ENCODE measurements at places on chromosomes 5 and 9.

GRCh38 chr5:32586276-32586599 lies 881 bp downstream of the SUB1 start:
- no peak for DNase-seq

GRCh38 chr5:4419281-4419680 lies 720.8 kb upstream of the ADAMTS16 start:
- DNase-seq, result no peak

- no peak for DNase-seq
These were observed 37.1 kb downstream of the LAMC3 start for GRCh38 chr9:131046093-131046380.

- no peak for DNase-seq
These were observed 45.8 kb downstream of the PCDHGC5 start for GRCh38 chr5:141534492-141535213.

- DNase-seq, result no peak
These were observed 155.5 kb upstream of the EPB41L4A start for GRCh38 chr5:112574536-112574935.

DNA sequence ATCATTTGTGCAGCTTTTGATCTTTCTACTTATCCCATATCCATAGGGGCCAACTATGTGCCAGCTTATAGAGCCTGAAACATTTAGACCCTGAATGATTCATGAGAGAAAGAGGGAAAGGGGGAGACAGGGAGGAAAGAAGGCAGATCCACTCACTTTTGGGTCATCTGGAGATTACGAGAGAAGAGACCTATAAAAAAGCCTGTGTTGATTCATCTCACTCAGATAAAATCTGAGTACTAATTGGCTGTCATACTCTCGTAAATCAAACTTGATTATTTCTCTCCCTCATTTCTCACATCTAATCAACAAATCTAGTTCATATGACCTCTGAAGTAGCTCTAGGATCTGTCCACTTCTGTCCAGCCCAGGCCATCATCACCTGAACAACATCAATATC lies 137.1 kb downstream of the ARL15 start:
- no peak for DNase-seq

DNA sequence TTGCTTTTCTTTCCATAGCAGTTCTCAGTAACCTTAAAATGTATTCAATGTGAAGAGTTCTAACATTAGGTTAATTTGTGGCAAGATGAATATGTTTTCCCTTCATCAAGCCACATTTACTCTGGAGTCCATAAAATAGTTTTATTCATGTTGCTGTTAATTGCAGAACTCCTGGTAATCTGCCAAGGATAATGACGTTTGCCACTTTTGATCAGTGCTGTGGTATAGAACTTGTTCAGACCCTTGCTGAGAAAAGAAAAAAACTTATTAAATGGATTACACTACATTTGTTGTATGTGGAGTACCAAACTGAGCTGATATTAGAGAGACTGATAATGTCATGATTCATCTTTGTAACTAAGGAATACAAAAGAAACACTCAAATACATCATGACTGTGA lies 212.4 kb upstream of the DMAC1 start:
- no peak for DNase-seq

DNA sequence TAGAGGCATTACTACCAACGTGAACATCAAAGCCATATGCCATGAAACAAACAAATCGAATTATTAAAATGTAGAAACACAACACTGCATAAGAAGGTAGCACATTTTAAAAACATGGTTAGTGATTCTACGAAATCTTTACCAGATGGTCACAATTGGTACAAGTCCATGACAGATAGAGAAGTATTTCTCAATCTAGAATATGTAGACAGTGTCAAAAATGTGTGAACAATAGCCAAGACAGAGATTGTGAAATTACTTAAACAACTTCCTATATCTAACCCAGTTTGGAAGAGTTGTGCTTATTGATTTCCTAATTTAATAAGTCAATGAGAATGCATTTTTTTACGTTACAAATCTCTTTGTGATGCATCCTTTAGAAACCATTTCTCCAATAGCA lies 1121.6 kb downstream of the MAT2B start:
- no peak for DNase-seq

DNA sequence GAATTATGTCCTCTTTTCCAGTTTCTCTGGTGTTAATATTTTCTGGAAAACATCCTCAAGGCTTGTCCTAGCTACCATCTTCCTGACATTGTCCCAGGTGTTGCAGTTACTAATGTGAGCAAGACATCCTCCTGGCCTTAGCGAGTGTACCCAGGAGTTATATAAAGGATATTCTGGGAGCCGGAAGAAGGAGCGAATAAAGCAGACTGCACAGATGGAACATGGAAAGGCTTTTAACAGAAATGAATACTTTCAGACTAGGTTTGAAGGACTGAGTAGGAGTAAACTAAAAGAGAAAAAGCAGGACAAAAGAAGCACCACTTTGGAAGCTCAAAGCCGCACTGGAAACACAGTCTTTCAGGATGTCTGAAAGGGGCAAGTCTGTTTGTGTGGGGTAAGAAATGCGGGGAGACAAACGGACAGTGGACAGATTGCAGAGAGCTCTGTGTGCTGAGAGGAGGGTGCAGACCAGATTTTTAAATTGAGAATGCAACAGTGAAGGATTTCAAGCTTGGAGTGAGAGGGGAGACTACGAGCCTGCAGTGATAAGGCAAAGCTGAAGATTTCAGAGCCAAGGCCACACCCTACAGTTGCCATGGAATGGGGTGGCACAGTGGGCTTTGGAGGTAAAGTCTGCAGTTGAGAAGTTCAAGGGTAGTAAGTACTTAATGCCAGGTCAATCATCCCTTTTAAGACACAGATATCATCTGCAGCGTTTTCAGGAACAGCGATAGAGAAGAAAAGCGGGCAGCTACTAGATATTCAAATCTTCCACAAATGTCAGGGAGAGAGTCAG lies 94.1 kb upstream of the TAF11L2 start:
- DNase-seq, result no peak

- DNase-seq, result no peak
These were observed 27.7 kb upstream of the QSOX2 start for GRCh38 chr9:136273244-136273865.

- no peak for DNase-seq
These were observed 567.0 kb upstream of the CDH18 start for GRCh38 chr5:20555034-20555433.

- no peak for DNase-seq
These were observed 315.7 kb downstream of the MCTP1 start for GRCh38 chr5:94969174-94969573.

All from stimulated activated CD8-positive, alpha-beta memory T cell treated with anti-CD3 and anti-CD28 coated beads, Interleukin-15, amount 100 ng/mL, for 24 hours (primary cell).